ENCODE measurements at places on chromosomes 1 and 21.

- peak; percentile 76 for DNase-seq
These were observed 345.7 kb downstream of the ZNF326 start for GRCh38 chr1:90340606-90341005.

DNA sequence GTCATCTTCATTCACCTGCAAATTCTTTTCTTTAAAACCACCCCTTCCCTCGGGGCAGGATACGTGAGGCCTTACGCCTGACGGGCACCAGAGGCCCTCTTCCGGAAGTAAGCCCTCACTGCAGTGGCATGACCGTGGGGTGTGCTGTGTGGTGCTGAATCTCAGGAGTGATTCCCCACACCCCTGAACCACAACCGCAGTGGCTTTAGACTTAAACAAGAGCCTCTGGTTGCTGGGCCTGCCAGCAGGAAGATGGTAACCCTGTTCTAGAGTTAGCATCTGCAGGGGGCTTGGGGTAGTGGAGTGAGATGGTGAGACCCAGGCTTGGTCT is 12.1 kb downstream of the BSND start:
- DNase-seq = no peak

DNA sequence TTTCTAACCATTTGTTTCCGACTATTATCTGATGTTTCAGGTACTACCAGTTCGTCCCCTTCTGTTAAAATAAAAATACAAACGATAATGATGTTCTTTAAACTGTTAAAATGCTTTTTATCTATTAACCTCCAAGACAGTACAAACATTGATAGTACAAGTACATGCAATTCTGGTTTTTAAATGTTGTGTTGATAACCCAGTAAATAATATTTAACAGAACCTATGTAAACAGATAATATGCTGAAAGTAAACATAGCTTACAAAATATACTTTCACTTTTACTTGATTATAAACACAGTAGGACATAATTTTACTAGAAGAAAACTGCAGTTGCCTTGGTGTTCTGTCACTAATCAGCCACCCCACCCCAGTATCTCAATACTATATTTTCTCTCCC is 76.9 kb downstream of the COQ8A start:
- DNase-seq = no peak

GRCh38 chr1:1360506-1361169 is 2.3 kb upstream of the MXRA8 start:
- no peak for DNase-seq

DNA sequence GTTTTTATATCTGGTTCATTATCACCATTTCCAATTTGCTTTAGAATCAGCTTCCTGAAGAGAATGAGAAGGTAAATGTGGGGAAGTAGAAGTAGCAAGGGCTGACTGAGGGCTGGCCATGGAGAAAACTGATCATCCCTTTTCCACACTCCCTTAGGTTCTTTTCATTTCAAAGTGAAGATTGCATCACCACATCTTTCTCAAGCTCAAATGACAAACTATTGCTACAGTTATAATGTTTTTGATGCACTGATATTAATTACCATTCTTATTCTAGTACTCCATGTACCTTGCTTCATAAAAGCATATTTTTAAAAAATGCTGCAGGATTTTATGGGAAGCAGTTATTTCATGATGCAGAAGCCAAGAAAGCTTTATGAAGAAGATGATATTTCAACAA is 7.9 kb upstream of the AK5 start:
- no peak for DNase-seq

DNA sequence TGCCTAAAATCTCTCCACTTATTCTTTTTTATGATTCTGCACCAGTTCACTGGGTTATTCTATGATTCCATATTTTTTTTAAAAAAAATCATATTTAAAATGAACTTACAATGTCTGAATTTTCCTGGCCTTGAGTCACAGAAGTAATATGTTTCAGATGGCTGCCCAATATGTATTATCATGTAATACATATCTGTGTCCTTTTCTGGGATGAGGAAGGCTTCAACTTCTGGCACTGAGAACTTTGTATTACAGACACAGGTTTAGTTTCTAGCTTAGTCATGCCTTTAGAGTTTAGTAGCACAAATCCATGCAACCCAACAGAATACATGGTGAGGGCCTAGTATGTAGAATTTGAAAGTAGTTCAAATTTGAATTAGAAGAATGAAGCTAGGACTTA is 7.8 kb upstream of the HSD17B7 start:
- no peak for DNase-seq

- peak; percentile 55 for DNase-seq
These were observed 9.3 kb downstream of the CBR1 start for GRCh38 chr21:36079010-36079649.

DNA sequence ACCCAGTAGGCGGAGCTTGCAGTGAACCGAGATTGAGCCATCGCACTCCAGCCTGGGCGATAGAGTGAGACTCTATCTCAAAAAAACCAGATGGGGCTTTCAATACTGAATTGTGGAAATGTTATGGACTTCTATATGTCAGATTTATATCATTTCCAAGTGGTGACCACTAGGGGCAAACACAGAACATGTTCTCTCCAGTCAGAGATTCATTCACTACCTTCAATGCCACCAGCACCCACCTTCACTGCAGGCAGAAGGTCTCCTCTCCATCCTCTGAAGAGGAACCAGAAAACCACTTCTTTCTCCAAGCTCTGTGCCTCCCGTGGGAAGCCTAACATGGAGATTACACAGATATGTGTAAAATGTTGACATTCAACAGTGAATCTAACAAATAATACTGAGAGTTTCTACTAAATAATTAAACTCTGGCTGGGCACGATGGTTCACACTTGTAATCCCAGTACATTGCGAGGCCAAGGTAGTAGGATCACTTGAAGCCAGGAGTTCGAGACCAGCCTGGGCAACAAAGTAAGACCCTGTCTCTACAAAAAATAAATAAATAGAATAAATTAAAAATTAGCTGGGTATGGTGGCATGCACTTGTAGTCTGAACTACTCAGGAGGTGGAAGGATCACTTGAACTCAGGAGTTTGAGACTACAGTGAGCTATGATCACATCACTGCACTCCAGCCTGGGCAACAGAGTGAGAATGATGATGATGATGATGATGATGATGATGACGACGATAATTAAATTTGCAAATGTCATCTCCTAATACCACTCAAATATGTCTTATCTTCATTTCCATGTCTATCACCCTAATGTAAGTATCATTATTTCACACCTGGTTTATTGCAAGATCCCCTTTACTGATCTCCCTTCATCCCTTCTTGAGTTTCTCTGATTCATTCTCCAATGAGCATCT is 151.1 kb downstream of the ZNF281 start:
- DNase-seq = peak; percentile 69

GRCh38 chr1:6200188-6200809 is 904 bp upstream of the RPL22 start:
- no peak for DNase-seq

DNA sequence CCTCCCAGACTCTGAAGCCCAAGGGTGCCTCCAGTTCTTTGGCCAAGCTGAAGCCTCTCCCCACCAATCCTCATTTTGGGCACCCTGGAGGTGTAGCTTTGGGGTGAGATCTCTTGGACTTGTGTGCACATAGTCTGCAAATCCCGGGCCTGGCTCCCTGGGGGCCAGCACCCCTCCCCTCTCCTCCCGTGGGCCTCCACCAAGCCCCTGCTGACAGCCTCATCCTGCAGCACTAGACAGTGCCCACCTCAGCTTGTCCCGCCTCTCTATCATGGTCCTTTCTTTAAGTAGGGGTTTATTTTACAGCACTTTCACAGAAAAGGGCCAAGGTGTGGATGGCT is 3.2 kb downstream of the GJC2 start:
- DNase-seq = no peak

GRCh38 chr1:18738617-18739016 is 108.0 kb downstream of the PAX7 start:
- DNase-seq = no peak

GRCh38 chr1:157696966-157697628 is 3.5 kb downstream of the FCRL3 start:
- DNase-seq = no peak

- DNase-seq = no peak
These were observed 124.6 kb downstream of the GABPA start for GRCh38 chr21:25859235-25859929.

DNA sequence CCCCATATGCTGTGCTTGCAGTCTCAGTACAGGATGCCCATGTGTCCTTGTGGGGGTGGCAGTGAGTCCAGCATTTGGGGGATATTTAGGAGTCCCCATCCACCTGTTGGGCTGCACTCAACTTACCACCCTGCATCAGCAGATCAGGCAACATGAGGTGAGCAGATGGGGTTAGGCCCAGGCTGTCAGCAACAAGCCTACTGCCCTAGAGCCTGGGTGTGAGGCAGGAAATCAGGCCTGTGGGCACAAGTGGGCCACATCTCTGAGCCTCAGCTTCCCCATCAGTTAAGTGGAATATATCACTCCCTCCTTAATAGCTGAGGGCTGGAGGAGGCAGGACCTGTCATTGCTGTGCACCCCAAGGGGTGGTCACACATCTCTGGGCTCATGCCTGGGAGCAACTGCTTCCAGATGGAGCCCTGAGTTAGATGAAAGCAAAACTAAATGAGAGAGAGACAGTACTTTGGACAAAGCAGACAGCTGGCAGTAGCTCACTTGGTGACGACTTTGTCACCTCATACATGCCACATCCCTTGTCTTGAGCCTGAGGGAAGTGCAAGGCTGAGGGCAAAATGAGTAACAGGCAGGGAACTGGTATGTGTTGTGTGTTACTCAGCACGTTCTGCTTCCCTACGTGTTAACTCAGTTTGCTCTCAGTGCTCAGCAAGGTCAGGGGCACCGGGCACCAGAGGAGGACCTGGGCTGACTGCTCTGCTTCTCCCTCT is 48.4 kb downstream of the TRIM11 start:
- no peak for DNase-seq

DNA sequence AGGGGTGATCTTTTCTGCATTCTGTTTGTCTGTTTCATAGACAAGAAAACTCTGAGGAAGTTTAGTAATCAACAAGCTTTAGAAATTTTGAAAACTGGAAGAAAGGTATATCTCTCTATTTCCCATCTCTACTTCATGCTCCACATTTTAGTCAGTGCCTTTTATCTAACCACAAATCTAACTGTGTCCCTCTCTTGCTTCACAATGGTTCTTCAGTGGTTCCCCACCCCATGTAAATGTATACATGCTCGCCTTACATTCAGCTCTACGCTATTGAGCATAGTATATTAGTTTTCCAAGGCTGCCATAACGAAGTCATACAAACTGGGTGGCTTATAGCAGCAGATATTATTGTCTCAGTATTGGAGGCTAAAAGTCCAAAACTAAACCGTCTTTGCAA is 14.4 kb upstream of the SAMSN1 start:
- peak; percentile 46 for DNase-seq

DNA sequence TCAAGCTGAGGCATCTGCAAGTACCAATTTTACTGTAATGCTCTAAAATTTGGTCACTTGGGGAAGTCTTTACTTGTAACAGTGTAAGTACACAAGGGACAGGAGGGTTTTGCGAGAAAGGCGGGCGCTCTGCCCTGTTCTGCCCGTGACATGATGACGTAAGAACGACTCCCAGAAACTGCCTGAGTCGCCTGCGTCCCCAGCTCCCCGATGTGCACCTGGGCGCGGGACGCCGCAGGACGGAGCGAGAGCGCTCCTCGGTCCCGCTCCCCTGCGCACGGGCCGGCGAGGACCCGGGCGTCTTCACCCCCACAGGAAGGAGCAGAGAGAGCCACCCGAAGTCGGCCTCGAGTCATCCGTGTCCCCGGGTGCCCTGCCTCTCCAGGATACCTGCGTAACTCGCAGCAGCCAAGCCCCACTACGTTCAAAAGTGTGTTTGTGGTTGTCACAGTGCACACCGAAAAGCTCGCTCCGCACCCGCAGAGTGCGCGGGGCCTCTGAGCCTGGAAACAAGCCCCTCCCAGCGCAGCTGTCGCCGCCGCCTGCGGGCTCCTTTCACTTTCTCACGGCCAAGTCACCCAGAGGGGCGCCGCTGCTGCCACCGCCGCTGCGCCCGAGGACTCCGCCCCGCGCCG is 3.3 kb upstream of the ZBTB18 start:
- DNase-seq = peak; percentile 89

DNA sequence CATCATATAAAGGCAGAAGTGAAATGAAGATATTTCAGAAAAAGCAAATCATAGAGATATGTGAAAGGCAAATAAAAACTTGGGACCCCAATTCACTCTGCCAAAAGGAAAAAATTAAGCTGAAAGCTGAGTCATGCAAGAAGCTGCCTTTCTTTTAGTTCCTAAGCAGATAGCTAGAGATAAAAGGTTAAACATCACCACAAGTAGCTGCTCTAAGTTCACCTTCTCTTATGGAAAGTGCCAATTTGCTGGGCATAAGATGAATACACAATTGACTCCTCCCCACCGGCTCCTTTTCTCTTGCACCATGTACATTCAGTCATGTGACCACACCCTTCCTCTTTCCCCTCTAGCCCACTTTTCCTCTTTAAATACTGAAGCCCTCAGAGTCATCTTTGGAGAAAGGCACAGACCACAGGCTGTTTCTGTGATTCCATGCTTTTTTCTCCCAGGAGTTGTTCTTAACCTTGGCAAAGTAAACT is 5.4 kb upstream of the SUMO3 start:
- DNase-seq = peak; percentile 47

DNA sequence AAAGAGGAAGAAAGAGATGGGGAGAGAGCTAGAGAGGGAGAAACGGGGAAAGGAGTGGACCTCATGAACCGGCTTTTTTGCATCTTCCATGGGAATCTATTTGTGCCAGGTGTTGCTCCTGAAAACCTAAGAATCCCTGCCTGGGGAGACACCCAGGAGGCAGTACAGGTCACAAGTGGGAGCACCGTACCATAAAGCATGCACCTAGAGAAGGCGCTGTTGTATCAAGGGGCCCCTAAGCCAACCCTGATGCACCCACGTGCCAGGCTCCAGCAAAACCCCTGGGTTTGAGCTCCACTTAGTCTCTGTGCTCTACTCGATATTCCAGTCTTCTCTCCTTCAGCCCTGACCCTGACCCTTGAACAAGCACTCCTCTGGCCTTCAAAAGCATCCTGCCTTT is 233.6 kb downstream of the RRAGC start:
- DNase-seq = no peak

GRCh38 chr1:48182439-48182838 is 40.1 kb upstream of the SLC5A9 start:
- no peak for DNase-seq

DNA sequence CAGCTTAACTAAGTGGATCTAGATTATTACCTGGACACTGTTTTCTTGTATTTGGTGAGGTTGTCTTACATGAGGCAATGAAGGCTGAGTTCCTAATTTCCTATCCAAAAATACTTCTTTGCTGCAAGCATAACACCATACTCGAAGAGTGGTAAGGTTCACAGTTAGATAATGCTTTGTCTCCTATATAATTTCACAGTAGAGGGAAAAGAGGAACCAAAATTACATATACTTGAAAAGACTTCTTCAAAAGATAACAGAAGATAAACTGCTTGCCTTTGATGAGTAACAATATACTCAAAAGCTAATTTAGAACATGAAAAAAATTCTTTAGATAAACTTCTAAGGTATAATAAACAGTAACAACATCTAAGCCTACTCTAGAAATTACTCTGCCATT is 20.4 kb downstream of the USP33 start:
- DNase-seq = peak; percentile 80

DNA sequence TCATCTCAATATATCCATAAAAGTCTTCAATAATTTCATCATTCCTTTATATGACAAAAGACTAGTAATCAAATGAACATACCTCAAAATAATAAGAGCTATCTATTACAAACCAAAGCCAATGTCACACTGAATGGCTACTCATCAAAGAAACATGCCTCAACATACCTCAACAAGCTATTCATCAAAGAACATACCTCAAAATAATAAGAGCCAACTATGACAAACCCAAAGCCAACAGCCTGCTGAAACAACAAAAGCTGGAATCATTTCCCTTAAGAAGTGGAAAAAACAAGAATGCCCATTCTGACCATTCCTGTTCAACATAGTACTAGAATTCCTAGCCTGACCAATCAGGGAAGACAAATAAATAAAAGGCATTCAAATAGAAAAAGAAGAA is 1373.7 kb downstream of the BRINP3 start:
- DNase-seq = no peak
